ENCODE measurements at places on chromosomes 2 and 18. TPM values are rescaled to one million over a fixed set of nuclear protein-coding genes. Genes with fewer than 3 reads are reported as not detected.

GRCh38 chr2:27324720-27325119 is 1.8 kb upstream of the MPV17 start:
- H3K27me3 ChIP-seq = no peaks in the 10 kb centered on the region
- no peak overlapping the region for H3K27ac ChIP-seq
- peaks cover 40% of the 10 kb centered on the region for H3K36me3 ChIP-seq
- H3K4me3 ChIP-seq = no peak overlapping the region
- no peak for DNase-seq
- H3K4me1 ChIP-seq = no peaks in the 10 kb centered on the region

- no peaks in the 10 kb centered on the region for H3K27me3 ChIP-seq
- H3K4me1 ChIP-seq = no peaks in the 10 kb centered on the region
- H3K27ac ChIP-seq = no peak overlapping the region
- H3K4me3 ChIP-seq = no peak overlapping the region
- H3K36me3 ChIP-seq = no peaks in the 10 kb centered on the region
- no peak for DNase-seq
These were observed 78.3 kb upstream of the MBOAT2 start for GRCh38 chr2:9081750-9082149.

GRCh38 chr2:224836263-224836662 is 120.1 kb upstream of the CCDC195 start:
- no peak overlapping the region for H3K27ac ChIP-seq
- DNase-seq = no peak
- H3K4me3 ChIP-seq = no peak overlapping the region
- H3K4me1 ChIP-seq = no peaks in the 10 kb centered on the region
- no peaks in the 10 kb centered on the region for H3K27me3 ChIP-seq

GRCh38 chr2:224711859-224712665 is 4.1 kb downstream of the CCDC195 start:
- no peaks in the 10 kb centered on the region for H3K4me1 ChIP-seq
- no peak for DNase-seq
- H3K4me3 ChIP-seq = no peak overlapping the region
- H3K36me3 ChIP-seq = no peaks in the 10 kb centered on the region
- H3K27me3 ChIP-seq = no peaks in the 10 kb centered on the region
- no peak overlapping the region for H3K27ac ChIP-seq

Gene ZEB2
- total RNA-seq = not detected

- H3K36me3 ChIP-seq = no peaks in the 10 kb centered on the region
- H3K4me3 ChIP-seq = no peak overlapping the region
- no peak overlapping the region for H3K27ac ChIP-seq
- H3K27me3 ChIP-seq = peaks cover 60% of the 10 kb centered on the region
These were observed 4.8 kb upstream of the KCNG2 start for GRCh38 chr18:79792988-79793355.

DNA sequence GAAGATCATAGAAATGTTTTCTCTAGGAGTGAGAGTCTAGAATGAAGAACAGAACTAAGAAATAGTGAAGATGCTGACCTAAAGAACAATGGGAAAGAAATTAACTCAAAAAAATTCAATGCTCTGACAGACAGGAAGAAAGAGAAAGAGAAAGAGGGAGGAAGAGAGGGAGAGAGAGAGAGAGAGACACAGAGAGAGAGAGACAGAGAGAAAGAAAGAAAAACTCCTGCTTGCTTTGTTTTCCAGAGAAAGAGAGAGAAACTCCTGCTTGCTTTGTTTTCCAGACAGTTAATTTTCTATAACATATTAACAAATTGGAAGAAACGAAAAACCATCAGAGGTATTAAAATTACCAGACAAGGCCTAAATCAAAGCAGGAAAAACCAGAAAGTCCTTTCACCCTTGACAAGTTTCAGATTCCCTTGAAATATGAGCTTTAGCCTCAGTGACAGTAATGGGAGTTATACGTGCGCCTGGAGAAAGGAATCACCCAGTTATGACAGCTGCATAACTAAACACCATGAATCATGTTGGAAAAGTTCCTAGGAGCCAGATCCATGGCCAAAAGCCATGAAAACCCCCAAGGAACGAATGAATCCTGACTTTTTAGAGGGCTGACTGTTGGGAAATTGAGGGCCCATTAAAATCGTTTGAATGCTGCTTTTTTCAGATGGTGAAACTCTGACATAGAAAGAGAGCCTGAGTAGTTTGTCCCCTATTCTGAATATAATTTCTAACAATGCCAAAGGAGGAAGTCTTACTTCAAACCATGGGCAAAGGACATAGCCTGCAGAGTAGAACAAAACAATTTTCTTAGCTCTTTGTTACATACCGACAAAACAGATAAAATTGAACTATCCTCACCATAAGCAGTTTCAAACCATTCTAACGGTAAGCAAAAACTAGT is 228.6 kb upstream of the CHST9 start:
- H3K36me3 ChIP-seq = no peaks in the 10 kb centered on the region
- no peak overlapping the region for H3K4me3 ChIP-seq
- H3K27ac ChIP-seq = peak overlapping the region; percentile 10
- H3K4me1 ChIP-seq = no peaks in the 10 kb centered on the region
- DNase-seq = no peak
- H3K27me3 ChIP-seq = no peaks in the 10 kb centered on the region

DNA sequence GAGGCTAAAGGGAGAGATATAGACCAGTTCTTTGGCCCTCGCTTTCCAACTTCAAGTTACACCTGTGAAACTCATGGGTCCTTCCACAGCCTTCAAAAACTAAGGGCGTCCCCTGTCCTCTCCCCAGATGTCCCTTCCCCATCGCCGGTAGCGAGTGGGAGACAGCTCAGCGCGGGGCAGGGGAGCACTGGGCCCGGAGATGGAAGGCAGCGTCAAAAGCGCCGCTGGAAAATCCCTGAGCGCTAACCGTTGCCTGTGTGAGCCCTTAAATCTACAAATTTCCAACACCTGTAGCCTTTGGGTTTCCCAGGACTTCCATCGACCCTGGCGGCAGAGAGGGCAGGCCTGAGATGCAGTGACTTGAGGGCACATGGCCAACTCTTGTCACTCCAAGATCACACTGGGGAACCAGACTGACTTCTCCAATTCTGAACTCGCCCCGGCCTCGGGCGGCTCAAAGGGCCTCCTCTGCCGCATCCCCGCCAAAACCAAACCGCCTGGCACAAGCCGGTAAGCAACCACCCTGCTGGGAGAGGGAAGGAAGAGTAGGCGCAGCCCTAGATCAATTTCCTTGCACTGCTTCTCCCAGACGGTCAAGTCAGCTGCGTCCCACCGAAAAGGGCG is 879 bp upstream of the EPAS1 start:
- peak overlapping the region; percentile 74 for H3K4me3 ChIP-seq
- no peaks in the 10 kb centered on the region for H3K4me1 ChIP-seq
- H3K27ac ChIP-seq = no peak overlapping the region
- peaks cover 88% of the 10 kb centered on the region for H3K27me3 ChIP-seq

DNA sequence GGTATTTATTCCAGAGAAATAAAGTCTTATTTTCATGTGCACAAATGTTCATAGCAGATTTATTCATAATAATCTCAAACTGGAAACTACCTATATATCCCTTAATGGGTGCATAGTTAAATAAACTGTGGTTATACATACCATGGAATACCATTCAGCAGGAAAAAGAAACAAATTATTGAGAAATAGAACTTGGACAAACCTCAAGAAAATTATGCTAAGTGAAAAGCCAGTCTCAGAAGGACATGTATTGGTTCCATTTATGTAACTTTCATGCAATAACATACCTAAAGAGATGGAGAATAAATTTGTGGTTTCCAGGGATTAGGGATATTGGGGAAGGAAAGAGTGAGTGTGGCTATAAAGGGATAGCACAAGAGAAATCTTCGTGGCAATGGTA is 452.6 kb downstream of the SETBP1 start:
- H3K4me3 ChIP-seq = no peak overlapping the region
- H3K27me3 ChIP-seq = no peaks in the 10 kb centered on the region
- no peak overlapping the region for H3K27ac ChIP-seq
- H3K36me3 ChIP-seq = no peaks in the 10 kb centered on the region
- DNase-seq = no peak

- H3K27me3 ChIP-seq = no peaks in the 10 kb centered on the region
- H3K4me3 ChIP-seq = no peak overlapping the region
- H3K27ac ChIP-seq = no peak overlapping the region
- H3K4me1 ChIP-seq = peaks cover 3% of the 10 kb centered on the region
- H3K36me3 ChIP-seq = no peaks in the 10 kb centered on the region
These were observed 100.0 kb upstream of the DTNA start for GRCh38 chr18:34609986-34610648.

GRCh38 chr18:38801640-38802039 is 1236.0 kb upstream of the CELF4 start:
- peak; percentile 89 for DNase-seq
- H3K27ac ChIP-seq = no peak overlapping the region
- peaks cover 55% of the 10 kb centered on the region for H3K27me3 ChIP-seq
- H3K4me1 ChIP-seq = no peaks in the 10 kb centered on the region

- no peaks in the 10 kb centered on the region for H3K4me1 ChIP-seq
- no peaks in the 10 kb centered on the region for H3K27me3 ChIP-seq
- no peak for DNase-seq
- no peaks in the 10 kb centered on the region for H3K36me3 ChIP-seq
These were observed 27.6 kb downstream of the RNU4ATAC start for GRCh38 chr2:121558329-121558728.

DNA sequence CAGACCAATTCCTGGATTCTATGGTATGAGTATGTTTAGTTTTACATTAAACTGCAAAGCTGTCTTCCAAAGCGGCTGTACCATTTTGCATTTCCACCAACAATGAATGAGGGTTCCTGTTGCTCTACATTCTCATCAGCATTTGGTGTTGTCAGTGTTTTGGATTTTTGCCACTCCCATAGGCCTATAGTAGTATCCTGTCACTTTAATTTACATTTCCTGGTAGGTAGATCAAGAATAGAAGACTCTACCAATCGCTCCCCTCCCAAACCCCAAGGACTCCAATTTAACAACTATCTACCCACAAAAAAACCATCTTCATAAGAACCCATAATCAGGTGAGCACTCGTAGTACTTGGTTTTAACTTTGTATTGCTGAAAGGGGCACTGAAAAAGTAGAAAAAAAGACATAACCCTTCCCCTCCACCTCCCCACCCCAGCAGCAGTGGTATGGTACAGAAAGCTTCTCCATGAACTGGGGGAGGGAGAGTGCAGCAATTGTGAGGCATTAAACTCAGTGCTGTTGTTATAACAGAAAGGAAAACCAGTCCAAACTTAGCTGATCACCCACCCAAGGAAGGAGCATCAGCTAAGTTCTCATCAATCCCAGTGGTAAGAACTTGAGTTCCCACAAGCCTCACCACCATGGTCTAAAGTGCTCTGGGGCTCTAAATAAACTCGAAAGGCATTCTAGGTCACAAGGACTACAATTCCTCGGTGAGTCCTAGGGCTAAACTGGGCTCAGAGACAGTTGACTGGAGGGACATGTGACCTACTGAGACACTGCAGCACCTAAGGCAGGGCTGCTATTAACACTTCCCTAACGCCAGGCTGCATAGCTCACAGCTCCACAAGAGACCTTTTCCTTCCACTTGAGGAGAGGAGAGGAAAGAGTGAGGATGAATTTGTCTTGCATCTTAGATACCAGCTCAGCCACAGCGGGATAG is 35.5 kb upstream of the CYTIP start:
- H3K4me1 ChIP-seq = no peaks in the 10 kb centered on the region
- H3K27ac ChIP-seq = no peak overlapping the region
- DNase-seq = no peak
- no peaks in the 10 kb centered on the region for H3K36me3 ChIP-seq
- H3K4me3 ChIP-seq = no peak overlapping the region

- peak overlapping the region; percentile 99 for H3K4me3 ChIP-seq
- no peak overlapping the region for H3K27ac ChIP-seq
- H3K36me3 ChIP-seq = no peaks in the 10 kb centered on the region
- no peaks in the 10 kb centered on the region for H3K4me1 ChIP-seq
- H3K27me3 ChIP-seq = no peaks in the 10 kb centered on the region
- DNase-seq = no peak
These were observed 1.6 kb downstream of the ITGAV start for GRCh38 chr2:186591506-186591890.
